CD4-positive, alpha-beta T cell treated with Interleukin-6 at 100 ng/mL for 8 hours (primary cell): ENCODE measurements at places on chromosomes 12 and 14.

DNA sequence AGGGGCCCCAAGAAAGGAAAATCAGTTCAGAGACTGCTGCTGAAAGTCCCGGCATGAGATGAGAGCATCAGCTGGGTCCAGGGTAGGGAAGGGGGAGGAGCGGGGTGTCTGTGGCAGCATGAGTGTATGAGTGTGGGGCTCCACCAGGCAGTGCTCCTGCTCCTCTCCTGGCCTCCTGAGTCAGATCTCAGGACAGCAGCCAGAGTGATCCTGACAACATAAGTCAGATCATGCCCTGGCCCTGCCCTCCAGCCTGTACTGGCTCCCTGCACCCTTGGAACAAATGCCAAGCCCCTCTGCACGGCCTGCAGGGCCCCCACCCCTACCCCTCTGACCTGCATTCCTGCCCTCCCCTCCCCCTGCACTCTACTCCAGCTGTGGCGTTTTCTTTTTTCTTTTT is 24.2 kb upstream of the LRP1-AS start:
- DNase-seq = no peak

DNA sequence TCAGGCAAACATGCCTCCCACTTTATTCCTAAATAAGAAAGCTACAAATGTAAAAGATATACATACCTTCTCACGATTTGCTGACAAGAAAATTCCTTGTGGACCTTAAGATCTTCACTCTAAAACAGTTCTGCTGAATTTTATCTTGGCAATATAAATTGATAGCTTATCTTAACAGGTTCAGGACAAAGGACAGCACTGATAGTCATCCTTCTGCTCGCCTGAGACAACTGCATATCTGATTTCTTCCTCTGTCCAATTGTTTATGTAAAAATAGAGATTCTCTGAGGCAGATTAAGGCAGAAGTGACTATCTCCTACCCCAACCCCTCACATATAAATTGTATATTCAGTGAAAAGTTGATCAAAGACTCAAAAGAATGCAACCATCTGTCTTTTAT is 44.9 kb downstream of the CAPZA3 start:
- no peak for DNase-seq

DNA sequence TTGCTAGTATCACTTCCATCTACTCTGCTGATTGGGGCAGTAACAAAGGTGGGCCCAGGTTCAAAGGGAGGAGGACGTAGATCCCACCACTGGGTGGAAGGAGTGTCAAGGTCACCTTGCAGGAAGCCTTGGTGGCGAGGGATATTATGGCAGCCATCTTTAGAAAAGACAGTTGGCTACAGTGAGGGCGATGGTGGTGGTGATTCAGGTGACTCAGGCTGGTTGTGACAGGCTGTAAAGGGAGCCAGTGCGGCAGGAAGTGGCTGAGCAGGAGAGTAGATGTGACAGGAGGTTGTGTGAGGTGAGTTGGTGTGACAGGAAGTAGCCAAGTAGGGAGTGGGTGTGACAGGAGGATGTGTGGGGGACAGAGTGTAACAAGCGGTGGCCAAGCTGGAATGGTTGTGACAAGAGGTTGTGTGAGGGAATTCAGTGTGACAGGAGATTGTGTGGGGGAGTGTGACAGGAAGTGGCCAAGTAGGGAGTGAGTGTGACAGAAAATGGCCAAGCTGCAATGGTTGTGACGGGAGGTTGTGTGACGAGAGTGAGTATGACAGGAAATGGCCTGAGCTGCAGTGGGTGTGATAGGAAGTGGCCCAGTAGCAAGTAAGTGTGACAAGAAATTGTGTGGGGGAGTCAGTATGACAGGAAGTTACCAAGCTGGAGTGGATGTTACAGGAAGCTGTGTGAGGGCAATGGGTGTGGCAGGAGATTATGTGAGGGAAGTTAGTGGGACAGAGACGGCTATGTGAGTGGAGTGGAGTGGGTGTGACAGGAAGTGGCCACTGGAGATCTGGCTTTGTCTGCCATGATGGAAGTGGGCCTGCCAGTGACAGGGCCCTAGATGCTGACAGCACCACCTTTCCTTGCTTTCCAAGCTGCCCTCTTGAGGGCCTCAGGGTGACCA is 136.5 kb upstream of the MYL2 start:
- DNase-seq = peak; percentile 81

- no peak for DNase-seq
Measured at GRCh38 chr12:106759526-106760183, 14.8 kb upstream of the RIC8B start.

DNA sequence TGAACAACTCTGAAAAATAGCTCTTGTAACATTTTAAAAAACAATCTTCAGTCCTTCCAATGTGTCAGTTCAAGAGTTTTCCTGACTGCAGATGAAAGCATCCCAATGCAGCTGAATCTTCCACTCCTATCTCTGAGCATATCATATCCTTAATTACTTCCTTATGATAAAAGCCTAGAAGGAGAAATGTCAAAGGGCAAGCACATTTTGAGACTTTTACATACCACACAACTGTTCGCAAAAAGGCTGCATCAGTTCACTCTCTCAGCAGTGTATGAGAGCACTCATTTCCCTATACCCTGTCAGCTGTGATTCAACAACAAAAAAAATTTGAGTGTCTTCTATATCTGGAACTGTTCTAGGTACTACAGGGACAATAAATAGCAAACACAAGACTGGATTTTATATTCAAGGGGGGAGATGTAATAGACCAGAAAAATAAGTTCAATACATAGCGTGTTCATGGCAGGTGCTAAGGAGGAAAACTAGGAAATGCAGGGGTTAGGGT is 66.1 kb downstream of the ACADS start:
- no peak for DNase-seq
